Natural killer cell treated with Interleukin-12 subunit alpha and Interleukin-12 subunit beta and Interleukin-15 and Interleukin-18, amount 100 ng/mL, for 72 hours (primary cell): ENCODE measurements at places on chromosomes 3 and 15. TPM values are rescaled to one million over a fixed set of nuclear protein-coding genes. Genes with fewer than 3 reads are reported as not detected.

Gene FAM81A
- 1.2 TPM for total RNA-seq

DNA sequence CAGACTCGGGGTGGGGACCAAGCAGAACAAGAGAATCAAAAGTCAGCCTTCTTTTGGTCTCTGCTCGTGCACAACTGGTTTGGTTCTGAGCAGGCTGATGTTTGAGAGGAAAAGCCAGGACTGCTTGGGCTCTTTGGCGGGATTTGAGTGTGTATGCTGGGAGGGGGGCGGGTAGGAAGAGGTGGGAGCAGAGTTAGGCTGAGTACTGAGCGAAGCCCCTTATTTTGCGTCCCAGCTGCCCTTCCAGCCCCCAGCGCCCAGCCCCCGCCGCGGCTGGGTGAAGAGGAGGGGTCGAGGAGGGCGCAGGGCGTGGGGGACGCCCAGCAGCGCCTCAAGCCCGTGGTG lies 153.5 kb upstream of the GOLIM4 start:
- DNase-seq, result no peak
- H3K4me1 ChIP-seq, result peaks cover 6% of the 10 kb centered on the region
- H3K27me3 ChIP-seq, result peaks cover 73% of the 10 kb centered on the region

DNA sequence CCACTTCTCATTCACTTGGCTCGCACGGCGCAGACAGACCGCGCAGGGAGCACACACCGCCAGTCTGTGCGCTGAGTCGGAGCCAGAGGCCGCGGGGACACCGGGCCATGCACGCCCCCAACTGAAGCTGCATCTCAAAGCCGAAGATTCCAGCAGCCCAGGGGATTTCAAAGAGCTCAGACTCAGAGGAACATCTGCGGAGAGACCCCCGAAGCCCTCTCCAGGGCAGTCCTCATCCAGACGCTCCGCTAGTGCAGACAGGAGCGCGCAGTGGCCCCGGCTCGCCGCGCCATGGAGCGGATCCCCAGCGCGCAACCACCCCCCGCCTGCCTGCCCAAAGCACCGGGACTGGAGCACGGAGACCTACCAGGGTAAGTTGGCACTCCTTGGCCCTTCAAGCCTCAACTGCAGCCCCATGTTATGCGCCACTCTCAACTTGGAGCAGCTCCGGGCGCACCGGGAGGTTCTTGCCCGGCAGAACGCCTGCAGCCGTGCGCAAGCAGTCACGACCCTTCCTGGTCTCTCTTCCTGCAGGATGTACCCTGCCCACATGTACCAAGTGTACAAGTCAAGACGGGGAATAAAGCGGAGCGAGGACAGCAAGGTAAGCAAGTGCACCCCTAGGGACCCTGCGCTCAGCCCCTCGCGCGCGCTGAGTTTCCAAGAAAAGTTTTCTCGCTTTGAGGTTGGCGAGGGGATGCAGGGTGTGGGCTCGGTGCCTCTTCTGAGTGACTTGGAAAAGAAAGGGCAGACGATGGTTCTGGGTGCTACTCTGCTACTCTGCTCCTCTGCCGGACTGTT lies at the start of gene BHLHE40:
BHLHE40 (plus strand) TSS at position 10 of the 801 bp plus-strand sequence; CDS start at position 292, 282 bp downstream.
- H3K4me3 ChIP-seq, result peak within 1 kb of the TSS; percentile 96
- H3K27me3 ChIP-seq, result no peaks in the 10 kb centered on the region
- peak; percentile 75 for DNase-seq
- peaks cover 64% of the 10 kb centered on the region for H3K4me1 ChIP-seq

Gene SEC22A
- 19.0 TPM for total RNA-seq

GRCh38 chr3:193884027-193884426 lies 251.9 kb upstream of the HES1 start:
- no peak overlapping the region for H3K4me3 ChIP-seq
- H3K36me3 ChIP-seq, result no peaks in the 10 kb centered on the region
- DNase-seq, result no peak
- H3K4me1 ChIP-seq, result no peaks in the 10 kb centered on the region

Gene VGLL3
- total RNA-seq, result not detected

DNA sequence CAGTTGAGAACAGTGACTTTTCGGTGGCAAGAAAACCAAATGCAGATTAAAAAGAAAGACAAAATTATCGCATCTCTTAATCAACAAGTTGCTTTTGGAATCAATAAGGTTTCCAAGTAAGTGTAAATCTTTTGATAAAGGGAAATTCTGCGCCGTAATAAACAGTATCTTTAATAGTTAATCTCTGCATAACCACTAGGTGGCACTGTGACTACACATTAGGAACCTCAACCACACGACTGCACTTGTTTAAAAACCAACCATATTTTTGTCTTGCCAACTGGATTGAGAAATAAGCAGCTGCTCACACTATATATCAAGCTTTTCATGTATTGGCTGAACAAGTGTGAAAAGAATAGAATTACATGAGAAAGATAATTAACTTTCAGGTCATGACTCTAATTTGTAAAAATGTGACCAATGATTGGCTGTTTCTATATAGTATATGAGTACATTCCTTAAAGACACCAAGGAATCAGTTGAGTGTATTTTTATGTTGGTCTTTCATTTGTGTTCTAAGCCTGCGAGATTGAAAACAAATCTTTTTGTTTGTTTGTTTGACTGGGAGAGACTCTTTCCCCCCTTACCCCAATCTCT lies 72.7 kb downstream of the DZIP3 start:
- no peak for DNase-seq
- H3K27ac ChIP-seq, result no peak overlapping the region
- no peaks in the 10 kb centered on the region for H3K36me3 ChIP-seq
- H3K27me3 ChIP-seq, result no peaks in the 10 kb centered on the region
- no peak overlapping the region for H3K4me3 ChIP-seq

DNA sequence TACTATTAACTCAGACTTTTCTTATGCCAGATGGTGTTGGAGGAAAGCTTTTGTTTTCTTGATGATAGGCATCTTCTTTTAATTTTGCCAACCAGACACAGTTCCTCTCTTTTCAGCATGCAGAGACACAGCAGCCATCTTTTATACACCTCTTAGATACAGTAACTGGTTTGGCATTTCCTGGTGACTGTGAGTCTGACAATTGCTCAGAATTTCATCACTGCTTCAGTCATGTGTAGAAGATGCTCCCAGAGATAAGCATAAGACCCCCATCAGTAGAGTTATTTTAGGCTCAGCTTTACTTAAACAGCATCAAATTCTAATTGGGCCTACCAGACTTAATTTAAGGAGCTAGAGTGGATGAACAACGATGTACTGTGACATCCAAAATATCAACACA lies 779.0 kb downstream of the SQOR start:
- H3K27me3 ChIP-seq, result no peaks in the 10 kb centered on the region
- DNase-seq, result no peak
- H3K36me3 ChIP-seq, result no peaks in the 10 kb centered on the region
- no peak overlapping the region for H3K4me3 ChIP-seq

- peaks cover 21% of the 10 kb centered on the region for H3K4me1 ChIP-seq
- no peak overlapping the region for H3K4me3 ChIP-seq
- H3K36me3 ChIP-seq, result no peaks in the 10 kb centered on the region
- no peak for DNase-seq
- H3K27ac ChIP-seq, result no peak overlapping the region
- no peaks in the 10 kb centered on the region for H3K27me3 ChIP-seq
Observed at GRCh38 chr3:144033240-144033589, 61.6 kb downstream of the DIPK2A start.

Gene P2RY13
- not detected for total RNA-seq

Gene COL6A5
- total RNA-seq, result not detected

Gene STRA6
- not detected for total RNA-seq

GRCh38 chr15:27341780-27342343 lies 370.9 kb downstream of the GABRG3 start:
- H3K4me1 ChIP-seq, result no peaks in the 10 kb centered on the region
- no peaks in the 10 kb centered on the region for H3K27me3 ChIP-seq
- no peak overlapping the region for H3K27ac ChIP-seq
- DNase-seq, result no peak
- no peaks in the 10 kb centered on the region for H3K36me3 ChIP-seq

DNA sequence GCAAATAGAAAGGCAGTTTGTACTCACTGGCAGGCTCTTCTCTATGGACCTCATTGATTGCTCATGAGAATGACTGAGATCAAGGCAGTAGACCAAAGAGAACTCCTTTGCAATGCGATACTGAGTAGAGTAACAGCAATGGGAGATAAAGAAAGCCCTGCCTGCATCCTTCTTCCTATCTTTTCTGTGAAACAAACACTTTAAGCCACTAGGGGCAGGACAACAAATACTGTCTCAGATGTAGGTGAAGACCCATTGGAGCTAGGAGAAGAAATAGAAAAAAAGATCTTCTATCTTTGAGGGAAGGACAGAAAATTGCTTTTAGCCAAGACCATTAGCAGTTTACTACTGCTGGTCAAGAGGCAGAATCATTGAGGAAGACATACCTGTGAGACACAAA lies 117.6 kb upstream of the IGSF10 start:
- no peaks in the 10 kb centered on the region for H3K4me1 ChIP-seq
- no peak overlapping the region for H3K27ac ChIP-seq
- H3K36me3 ChIP-seq, result no peaks in the 10 kb centered on the region
- H3K27me3 ChIP-seq, result peaks cover 7% of the 10 kb centered on the region

DNA sequence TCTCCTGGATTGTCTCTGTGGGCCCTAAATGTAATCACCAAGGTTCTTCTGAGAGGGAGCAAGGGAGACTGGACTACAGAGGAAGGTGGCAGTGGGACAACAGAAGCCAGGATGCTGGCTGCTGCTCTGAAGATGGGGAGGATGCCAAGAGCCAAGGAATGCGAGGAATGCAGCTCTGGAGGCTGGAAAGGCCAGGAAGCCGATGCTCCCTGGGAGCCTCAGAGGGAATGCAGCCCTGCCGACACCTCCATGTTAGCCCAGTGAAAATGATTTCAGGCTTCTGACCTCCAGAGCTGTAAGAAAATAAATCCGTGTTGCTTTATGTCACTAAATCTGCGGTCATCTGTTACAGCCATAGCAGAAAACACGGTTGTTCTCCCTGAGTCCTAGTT lies 44.1 kb downstream of the UMPS start:
- H3K4me1 ChIP-seq, result no peaks in the 10 kb centered on the region
- no peak overlapping the region for H3K27ac ChIP-seq
- no peaks in the 10 kb centered on the region for H3K36me3 ChIP-seq
- H3K27me3 ChIP-seq, result peaks cover 7% of the 10 kb centered on the region

DNA sequence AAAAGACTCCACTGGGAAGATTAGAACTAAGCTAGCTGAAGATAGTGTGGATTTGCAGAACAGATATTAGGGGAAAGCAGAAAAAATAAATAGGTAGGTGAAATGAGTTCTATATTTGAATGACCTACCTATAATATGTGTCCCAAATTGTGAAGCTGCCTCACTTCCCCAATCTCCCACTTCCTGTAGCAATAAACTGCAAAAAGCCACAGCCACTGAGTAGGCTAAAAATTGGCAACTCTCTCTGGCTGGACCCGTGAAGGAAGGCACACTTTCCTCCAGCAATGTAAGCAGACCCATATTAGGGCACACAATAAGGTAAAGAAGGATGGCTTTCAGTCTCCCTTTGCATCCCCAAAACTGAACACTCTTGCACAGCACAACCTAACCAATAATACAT lies 43.7 kb upstream of the NECTIN3 start:
- no peak overlapping the region for H3K4me3 ChIP-seq
- peaks cover 6% of the 10 kb centered on the region for H3K27me3 ChIP-seq
- H3K27ac ChIP-seq, result no peak overlapping the region
- H3K4me1 ChIP-seq, result no peaks in the 10 kb centered on the region
- no peak for DNase-seq
- H3K36me3 ChIP-seq, result no peaks in the 10 kb centered on the region

- H3K27me3 ChIP-seq, result no peaks in the 10 kb centered on the region
- H3K36me3 ChIP-seq, result no peaks in the 10 kb centered on the region
- H3K4me1 ChIP-seq, result peaks cover 4% of the 10 kb centered on the region
- no peak overlapping the region for H3K27ac ChIP-seq
- DNase-seq, result no peak
Observed at GRCh38 chr3:179474480-179474879, 23.2 kb upstream of the GNB4 start.

Gene SERPINI2
- total RNA-seq, result not detected

Gene FOXL2NB
- total RNA-seq, result not detected

Gene CHRM5
- total RNA-seq, result not detected

- peaks cover 14% of the 10 kb centered on the region for H3K36me3 ChIP-seq
- H3K4me1 ChIP-seq, result peaks cover 7% of the 10 kb centered on the region
- H3K27ac ChIP-seq, result no peak overlapping the region
- no peak overlapping the region for H3K4me3 ChIP-seq
- DNase-seq, result no peak
- H3K27me3 ChIP-seq, result no peaks in the 10 kb centered on the region
Observed at GRCh38 chr3:125322166-125322565, 53.0 kb downstream of the ZNF148 start.

Gene SENP5
- total RNA-seq, result 54.5 TPM

DNA sequence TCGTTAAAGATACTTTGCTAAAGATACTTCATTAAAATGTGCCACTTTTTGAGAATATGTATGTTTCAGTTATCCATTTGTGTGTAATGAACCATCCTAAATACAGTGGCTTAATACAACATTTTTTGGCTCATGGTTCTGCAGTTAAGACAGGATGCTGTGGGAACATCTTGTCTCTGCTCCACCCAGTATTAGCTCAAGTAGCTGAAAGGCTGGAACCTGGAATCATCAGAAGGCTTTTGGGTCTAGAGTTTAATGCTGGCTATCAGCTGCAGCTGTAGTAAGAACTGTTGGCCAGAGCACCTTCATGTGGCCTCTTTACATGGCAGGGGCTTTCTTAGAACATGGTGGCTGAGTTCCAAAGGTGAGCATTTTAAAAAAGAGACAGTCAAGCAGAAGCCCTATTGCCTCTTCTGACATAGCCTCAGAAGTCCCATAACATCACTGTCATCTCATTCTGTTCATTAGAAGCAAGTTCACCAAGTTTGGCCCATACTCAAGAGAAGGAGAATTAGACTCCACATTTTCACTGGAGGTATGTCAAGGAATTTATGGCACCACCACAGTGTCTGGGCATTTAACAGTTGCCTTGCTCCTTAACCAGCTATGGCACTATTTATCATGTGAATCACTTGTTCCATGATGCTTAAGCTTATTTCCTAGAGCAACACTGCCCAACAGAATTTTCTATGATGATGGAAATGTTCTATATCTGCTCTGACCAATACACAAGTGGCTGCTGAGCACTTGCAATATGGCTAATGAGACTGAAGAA lies 70.4 kb upstream of the PDZRN3 start:
- no peak for DNase-seq
- H3K27me3 ChIP-seq, result no peaks in the 10 kb centered on the region
- H3K4me3 ChIP-seq, result no peak overlapping the region
- H3K27ac ChIP-seq, result no peak overlapping the region
